Activated naive CD4-positive, alpha-beta T cell treated with anti-CD3 and anti-CD28 coated beads, Interleukin-2, amount 10 ng/mL, durations not matched to agents 7 days and 5 days (primary cell): ENCODE measurements at places on chromosomes 1 and 21.

DNA sequence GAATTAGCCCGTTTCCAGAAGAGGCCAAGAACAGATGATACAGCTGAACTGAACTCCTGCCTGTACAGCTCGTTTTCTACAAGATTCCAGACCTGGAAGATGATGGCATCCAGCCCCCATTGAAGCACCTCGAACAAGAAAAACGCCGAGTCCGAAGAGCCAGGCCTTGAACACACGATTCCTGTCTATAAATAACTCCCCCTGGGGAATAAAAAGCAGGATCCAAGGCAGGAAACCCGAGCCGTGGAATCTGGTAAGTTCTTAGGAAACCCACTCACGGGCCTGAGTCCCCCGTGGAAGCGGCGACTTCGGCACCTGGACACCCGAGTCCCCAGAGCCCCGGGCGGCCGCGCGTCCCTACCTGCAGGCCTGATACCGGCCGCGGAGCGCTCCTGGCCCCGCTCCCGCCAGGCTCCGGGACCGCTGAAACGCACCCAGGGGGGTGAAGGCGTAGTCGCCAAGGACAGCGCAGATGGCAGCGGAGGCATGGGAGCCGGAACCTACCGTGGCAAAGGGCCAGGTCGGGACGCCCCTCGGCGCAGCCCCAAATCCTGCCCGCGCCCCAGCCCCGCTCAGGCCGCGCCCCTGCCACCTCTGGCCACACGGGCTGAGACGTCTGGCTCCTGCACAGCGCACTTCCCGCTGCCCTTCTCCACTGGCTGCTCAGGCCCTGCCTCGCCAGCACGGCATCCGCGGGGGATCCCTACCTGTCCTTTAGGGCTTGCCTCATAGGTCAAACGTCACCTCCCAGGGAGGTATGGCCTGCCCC is 14.0 kb upstream of the HLCS start:
- peak; percentile 29 for DNase-seq

DNA sequence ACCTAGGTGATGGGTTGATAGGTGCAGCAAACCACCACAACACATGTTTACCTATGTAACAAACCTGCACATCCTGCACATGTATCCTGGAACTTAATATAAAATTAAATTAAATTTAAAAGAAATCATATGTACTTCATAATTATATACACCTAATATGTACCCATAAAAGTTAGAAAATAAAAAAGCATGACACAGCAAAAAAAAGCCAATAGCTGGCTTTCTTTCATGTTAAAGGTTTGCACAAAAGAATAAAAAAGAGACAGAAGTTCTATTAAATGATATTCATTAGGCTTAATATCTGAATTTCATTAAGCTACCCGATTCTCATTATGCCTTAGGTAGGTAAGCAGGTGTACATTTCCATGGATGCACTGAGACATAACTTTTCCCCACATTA is 5.2 kb upstream of the PRMT6 start:
- DNase-seq, result no peak

GRCh38 chr21:46150073-46150472 is 5.3 kb downstream of the FTCD start:
- no peak for DNase-seq

GRCh38 chr1:19057784-19058475 is 101.5 kb upstream of the IFFO2 start:
- DNase-seq, result no peak

GRCh38 chr21:27164208-27165177 is 197.6 kb upstream of the ADAMTS5 start:
- DNase-seq, result no peak

DNA sequence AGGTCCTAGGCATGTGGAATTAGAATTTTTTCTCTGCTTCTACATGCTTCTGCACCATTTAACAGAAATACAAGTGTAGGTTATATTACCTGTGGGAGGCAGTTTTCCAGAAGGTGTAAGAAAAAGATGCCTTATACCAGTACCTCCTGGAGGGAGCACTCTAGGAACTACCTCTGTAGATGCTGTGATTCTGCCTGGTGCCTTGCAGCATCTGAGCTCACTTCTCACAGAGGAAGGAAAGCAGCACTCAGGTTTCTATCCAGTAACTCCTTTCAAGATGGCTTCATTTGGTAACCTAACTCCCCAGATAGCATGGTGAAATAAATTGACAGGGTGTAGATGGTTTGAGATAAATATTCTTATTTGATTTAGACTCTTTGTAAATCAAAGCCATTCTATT is 50.3 kb downstream of the GIPC2 start:
- no peak for DNase-seq

GRCh38 chr1:65470766-65471165 is 50.3 kb downstream of the LEPR start:
- no peak for DNase-seq

DNA sequence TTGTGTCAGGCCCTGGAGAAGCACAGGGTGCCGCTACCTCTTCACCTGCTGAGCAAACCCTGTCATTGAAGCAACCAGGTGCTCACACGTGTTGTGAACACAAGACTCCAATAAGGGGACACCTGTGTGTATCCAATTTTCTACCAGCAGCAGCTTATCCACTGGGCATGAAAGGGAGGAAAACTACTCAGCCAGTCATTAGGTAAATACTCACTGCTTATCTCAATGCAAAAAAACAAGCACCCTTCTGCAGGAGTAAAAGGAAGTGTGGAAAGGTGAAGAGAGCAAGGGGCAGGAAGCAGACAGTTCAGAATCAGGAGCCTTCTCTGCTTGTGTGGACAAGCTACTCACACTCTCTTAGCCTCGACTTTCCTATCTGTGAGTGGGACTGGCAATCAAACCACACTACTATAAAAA is 148.9 kb downstream of the ETS2 start:
- DNase-seq, result no peak

DNA sequence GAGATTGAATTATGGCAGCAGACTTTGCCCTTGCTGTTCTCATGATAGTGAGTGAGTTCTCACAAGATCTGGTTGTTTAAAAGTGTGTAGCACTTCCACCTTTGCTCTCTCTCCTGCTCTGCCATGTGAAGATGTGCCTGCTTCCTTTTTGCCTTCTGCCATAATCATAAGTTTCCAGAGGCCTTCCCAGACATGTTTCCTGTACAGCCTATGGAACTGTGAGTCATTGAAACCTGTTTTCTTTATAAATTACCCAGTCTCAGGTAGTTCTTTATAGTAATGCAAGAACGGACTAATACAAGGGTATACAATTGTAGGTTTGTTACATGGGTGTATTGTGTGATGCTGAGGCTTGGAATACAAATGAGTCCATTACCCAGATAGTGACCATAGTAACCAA is 4.2 kb downstream of the SPRR1B start:
- no peak for DNase-seq

DNA sequence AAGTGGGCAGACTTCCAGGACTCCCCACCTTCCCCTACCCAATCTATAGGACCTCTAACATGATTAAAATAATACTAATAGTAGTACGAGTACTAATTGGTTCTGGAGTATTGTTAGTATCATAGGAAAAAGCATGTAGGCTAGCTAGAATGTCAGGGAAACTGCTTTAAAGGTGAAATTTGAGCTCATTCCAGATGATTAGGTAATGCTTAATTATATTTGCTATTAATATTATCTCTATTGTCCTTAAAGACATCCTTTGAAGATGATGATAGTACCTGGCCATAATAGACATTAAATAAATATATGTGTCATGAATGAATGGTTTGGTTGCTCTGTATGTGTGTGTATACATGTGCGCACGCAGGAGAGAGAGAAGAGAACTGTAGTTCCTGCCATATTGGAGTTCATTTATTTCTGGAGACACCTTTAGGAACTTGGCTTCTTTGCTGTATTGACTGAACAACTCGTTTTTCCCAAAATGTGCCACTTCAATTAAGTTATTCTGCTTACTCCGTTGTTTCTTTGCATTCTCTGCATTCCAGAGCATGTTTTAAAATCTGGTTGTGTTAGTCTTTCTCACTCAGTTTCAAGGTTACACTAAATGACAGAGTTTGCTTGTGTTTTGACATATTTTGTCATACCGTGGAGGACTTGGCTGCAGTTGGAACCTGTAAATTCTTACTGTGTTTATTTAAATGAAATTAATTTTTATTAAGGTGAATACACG is 117.1 kb downstream of the OSBPL9 start:
- DNase-seq, result no peak

- no peak for DNase-seq
Measured at GRCh38 chr1:210527091-210527490, 198.4 kb downstream of the HHAT start.

- no peak for DNase-seq
Measured at GRCh38 chr1:167861664-167862381, 52.1 kb downstream of the ADCY10 start.

DNA sequence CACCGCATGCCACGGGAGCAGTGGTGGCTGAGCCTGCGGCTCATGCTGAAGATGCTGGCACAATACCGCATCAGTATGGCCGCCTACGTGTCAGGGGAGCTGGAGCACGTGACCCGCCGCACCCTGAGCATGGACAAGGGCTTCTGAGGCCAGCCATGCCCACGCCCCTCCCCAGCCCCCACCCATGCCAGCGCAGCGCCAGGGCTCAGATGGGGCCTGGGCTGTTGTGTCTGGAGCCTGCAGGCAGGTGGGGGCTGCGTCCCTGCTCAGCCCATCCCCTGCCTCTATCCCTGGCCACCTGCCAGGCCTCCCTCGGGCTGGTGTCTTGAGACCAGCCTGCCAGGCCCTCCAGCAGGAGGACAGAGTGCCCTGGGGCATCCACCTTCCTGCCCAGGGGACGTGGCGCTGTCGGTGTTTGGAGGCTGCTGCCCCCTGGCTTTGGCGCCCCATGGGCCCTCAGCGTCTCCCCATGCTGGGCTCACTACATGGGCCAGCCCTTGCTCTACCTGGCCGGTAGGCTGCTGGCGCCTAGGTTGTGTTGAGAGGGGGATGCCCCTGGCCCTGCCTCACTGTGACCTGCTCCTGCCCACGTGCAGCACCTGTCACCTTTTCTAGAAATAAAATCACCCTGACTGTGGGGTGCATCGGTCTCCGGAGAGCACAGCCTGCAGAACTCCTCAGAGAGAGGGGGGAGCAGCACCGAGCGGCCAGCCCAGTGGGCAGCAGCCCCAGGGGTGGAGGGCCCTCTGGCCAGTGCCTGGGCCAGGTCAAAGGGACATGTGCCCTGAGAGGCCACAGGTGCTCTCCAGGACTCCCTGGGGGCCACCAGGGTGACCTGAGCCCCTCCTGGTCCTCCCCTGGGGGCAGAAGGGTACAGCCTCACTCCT is 12.2 kb downstream of the CFAP410 start:
- no peak for DNase-seq

- DNase-seq, result no peak
Measured at GRCh38 chr1:197149340-197149739, 2.9 kb upstream of the ASPM start.

GRCh38 chr1:33836911-33837310 is 27.0 kb upstream of the HMGB4 start:
- DNase-seq, result no peak

DNA sequence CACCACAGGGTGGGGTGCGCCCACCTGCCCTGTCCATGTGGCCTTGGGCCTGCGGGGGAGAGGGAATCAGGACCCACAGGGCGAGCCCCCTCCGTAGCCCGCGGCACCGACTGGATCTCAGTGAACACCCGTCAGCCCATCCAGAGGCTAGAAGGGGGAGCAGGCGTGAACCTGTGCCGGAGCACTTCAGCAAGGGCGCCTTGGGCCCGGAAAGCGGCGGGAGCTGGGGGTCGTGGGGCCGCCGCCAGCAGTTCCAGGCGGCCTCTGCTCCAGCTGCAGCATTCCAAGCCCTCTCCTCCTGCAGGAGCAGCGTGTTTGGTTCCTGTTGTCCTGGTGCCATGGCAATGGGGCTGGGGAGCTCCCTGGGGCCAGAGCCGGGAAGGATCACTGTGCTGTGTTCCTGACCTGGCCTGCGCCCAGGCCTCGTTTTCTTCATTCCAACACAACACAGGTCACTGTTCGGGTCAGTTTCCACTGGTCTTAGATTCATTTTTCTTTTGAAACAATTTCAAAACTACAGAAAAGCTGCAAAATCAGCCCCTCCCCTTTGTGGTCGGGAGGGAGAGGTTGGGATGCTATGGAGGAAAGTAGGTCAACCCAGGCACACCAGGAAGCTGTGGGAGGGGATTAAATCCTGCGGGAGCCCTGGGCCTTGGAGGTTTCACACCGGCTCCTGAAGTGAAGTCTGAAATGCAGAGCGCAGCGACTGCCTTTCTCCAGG is 18.8 kb downstream of the SLX9 start:
- no peak for DNase-seq

- DNase-seq, result no peak
Measured at GRCh38 chr1:116988908-116989307, 12.7 kb upstream of the CD101 start.

GRCh38 chr1:19465123-19465522 is 20.2 kb downstream of the CAPZB start:
- no peak for DNase-seq

DNA sequence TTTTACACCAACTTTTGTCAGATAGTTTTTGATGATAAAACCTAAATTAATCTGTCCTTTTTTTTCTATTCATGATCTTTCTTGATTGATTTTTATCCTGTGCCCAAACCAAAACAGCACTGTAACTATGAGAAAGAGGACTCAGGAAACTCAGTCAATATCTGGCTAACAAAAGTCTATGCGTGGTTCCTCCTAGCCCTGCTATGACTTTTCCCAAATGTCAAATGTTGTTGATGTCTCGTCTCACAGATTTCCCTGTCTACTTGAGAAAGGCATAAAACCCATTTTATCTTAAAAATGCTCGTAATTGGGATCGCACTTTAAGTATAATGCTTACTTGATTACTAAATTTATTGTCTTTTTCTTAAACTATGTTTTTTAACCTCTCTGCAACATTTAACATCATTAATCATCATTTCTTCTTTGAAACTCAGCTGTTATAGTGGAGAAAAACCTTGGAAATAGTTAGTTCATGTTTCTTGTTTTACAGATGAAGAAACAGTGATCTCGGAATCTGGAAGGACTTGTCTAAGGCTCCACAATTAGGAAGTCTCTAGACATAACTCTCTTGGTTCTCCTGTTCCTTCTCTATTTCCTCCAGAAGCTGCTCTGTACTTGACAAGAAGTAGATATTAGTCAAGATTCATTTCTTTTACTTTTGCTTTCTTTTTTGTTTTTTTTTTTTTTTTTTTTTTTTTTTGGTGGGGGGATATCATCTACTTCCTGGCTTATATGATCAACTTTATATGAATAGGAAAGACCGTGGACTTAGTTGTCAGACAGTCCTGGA is 26.2 kb upstream of the PTPRC start:
- DNase-seq, result no peak

GRCh38 chr1:178075333-178075732 is 18.6 kb upstream of the RASAL2 start:
- DNase-seq, result no peak

- DNase-seq, result no peak
Measured at GRCh38 chr1:87398641-87399040, 70.0 kb downstream of the LMO4 start.
